ENCODE measurements at places on chromosomes 5 and 9. TPM values are rescaled to one million over a fixed set of nuclear protein-coding genes. Genes with fewer than 3 reads are reported as not detected.

DNA sequence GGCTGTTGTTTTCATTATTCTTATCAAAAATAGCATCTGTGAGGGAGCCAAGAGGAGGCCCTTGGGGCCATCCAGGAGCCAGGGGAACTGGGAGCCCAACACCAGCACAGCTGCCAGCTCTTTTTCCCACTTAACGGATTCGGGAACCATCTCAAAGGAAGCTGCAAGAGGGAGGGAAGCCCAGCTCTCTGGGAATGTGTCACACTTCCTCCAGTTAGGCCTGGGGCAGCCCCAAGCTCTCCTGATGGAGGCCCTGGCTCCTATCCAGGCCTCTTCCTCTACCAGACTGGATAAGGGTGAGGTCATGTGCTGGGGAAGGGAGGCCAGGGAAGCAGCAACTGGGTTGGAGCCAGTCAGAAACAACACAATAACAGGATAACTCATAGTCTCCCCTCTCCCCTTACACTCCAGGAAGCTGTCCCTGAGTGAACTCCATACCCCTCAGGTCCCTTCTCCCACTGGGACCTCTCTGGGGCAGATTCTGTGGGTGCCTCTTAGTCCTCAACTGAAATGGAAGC, 12.7 kb downstream of the CSF2 start:
- DNase-seq = no peak

DNA sequence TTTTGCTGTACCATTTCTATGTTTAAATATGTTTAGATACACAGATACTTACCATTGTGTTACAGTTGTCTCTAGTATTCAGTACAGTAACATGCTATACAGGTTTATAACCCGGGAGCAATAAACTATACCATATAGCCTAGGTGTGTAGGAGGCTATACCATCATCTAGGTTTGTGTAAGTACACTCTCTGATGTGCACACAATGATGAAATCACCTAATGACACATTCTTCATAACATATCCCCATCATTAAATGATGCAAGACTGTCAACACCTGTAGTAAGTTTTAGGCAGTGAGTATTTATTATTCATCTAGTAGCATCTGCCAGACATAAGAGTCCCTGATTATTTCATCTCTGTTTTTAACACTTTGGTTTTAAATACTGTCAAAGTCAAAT, 7.3 kb upstream of the DHFR start:
- no peak for DNase-seq

IL6ST gene
- 55.2 TPM for polyA plus RNA-seq

SERINC5 gene
- polyA plus RNA-seq = 44.8 TPM

GRCh38 chr5:37165761-37166160, 83.4 kb downstream of the CPLANE1 start:
- DNase-seq = peak; percentile 24

DNA sequence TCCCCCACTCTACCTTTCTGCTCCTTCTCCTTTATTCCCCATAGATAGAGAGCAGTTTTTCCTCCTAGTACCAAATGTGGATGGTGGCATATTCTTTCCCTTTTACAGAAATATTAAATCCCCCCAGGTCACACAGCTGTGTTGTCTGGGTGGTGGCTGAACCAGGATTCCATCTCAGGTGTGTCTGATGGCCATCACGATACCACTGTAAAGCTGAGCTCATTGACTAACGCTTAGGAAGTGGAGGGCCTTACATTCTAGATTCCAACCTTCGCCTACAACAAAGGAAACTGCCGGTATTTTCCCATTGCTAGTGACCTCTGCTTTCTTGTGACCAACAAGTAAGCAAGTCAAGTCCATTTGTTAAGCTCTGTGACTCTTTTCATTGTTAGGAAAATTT, 131.9 kb upstream of the KLF4 start:
- DNase-seq = no peak

- DNase-seq = no peak
Observed at GRCh38 chr5:170475294-170476000, 28.4 kb upstream of the KCNIP1 start.

GRCh38 chr5:11251247-11251646, 490.2 kb upstream of the DAP start:
- DNase-seq = no peak

GRCh38 chr9:105510024-105510423, 47.9 kb upstream of the FKTN start:
- no peak for DNase-seq

- no peak for DNase-seq
Observed at GRCh38 chr9:7273575-7273974, 515.8 kb downstream of the KDM4C start.

DNA sequence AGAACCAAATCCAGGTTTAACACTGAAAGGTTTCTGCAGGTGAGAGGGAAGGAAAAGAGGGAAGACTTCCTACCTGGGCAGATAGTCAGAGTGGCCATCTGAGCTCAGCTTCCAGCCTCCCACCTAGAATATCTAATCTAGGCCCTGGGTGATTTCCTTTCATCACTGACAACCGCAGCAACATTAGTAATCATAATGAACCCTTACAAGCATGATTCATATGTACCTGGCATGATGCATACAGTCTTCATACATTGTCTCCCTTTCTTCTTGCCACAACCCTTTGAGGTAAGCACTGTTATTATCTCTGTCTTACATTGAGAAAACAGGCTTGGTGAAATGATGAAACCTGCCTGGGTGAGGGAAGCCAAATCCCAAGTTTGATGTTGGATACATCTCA, 13.5 kb downstream of the AFAP1L1 start:
- no peak for DNase-seq

- no peak for DNase-seq
Observed at GRCh38 chr9:7342736-7343135, 456.8 kb downstream of the DMAC1 start.

Data from large intestine (tissue), 12 donors.